ENCODE measurements at places on chromosomes 5 and 9. TPM values are rescaled to one million over a fixed set of nuclear protein-coding genes. Genes with fewer than 3 reads are reported as not detected.

GRCh38 chr5:146238973-146239372, 35.6 kb downstream of the RBM27 start:
- H3K27me3 ChIP-seq = no peaks in the 10 kb centered on the region
- peaks cover 17% of the 10 kb centered on the region for H3K4me1 ChIP-seq

Gene GABBR2
- total RNA-seq = 0.12 TPM

DNA sequence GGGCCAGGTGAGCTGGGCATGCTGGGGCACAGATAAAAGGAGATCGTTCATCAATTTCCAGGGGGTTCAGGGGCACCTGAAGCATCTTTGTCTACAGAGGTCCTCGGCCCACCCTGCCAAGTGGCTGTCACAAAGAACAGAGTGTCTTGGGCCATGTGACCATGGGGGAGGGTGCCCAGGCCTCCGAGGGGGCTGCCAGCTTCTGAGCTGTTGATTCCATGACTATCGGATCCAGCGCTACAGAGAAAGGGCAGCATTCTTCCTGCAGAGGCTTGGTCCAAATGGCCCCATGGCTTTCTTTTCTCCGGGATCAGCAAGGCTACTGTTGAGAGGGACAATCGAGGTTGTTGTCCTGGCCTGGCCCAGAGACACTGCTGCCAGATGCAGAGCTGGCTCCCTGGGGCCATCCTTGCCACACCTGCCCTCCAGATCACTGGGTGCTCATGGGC, 289.2 kb downstream of the ZSWIM6 start:
- H3K36me3 ChIP-seq = peaks cover 2% of the 10 kb centered on the region
- H3K4me3 ChIP-seq = no peak overlapping the region
- H3K27ac ChIP-seq = no peak overlapping the region
- DNase-seq = no peak

Gene SPATA31D4
- total RNA-seq = not detected

GRCh38 chr5:157106630-157107461, 2.0 kb downstream of the HAVCR2 start:
- no peaks in the 10 kb centered on the region for H3K36me3 ChIP-seq
- no peak overlapping the region for H3K4me3 ChIP-seq
- no peak overlapping the region for H3K27ac ChIP-seq

GRCh38 chr5:15929611-15930263, 249.9 kb downstream of the MARCHF11 start:
- H3K27me3 ChIP-seq = no peaks in the 10 kb centered on the region
- no peak overlapping the region for H3K27ac ChIP-seq

DNA sequence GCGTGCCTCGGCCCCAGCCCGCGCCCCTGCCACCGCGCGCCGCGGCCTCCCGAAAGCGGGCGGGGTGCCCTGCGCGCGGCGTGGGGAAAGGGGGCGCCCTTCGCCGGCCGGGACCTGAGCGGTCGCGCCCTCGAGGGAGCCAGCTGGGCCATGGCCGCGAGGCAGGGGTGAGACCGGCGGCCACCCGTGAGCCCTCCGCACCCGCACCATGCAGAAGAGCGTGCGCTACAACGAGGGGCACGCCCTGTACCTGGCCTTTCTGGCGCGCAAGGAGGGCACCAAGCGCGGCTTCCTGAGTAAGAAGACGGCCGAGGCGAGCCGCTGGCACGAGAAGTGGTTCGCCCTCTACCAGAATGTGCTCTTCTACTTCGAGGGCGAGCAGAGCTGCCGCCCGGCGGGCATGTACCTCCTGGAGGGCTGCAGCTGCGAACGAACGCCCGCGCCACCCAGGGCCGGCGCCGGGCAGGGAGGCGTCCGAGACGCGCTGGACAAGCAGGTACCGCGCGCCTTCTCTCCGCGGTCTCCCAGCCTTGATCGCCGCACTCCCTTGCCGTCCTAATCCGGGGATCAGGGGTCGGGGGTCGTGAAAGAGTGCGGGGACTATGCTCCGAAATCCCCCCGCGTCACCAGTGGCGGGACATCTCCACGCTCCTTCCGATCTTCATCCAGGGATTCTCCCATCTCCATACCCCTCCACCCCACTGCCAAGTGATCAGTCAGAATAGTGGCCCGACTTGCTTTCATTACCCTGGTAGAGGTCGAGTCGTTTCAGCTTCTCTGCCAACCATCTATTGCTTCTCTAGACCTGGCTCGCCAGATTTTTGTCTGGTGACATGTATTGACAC, 590 bp downstream of the RASGRF2 start:
- peak overlapping the region; percentile 72 for H3K4me3 ChIP-seq
- DNase-seq = no peak
- H3K27me3 ChIP-seq = peaks cover 53% of the 10 kb centered on the region
- peaks cover 13% of the 10 kb centered on the region for H3K4me1 ChIP-seq
- H3K36me3 ChIP-seq = peaks cover 6% of the 10 kb centered on the region

DNA sequence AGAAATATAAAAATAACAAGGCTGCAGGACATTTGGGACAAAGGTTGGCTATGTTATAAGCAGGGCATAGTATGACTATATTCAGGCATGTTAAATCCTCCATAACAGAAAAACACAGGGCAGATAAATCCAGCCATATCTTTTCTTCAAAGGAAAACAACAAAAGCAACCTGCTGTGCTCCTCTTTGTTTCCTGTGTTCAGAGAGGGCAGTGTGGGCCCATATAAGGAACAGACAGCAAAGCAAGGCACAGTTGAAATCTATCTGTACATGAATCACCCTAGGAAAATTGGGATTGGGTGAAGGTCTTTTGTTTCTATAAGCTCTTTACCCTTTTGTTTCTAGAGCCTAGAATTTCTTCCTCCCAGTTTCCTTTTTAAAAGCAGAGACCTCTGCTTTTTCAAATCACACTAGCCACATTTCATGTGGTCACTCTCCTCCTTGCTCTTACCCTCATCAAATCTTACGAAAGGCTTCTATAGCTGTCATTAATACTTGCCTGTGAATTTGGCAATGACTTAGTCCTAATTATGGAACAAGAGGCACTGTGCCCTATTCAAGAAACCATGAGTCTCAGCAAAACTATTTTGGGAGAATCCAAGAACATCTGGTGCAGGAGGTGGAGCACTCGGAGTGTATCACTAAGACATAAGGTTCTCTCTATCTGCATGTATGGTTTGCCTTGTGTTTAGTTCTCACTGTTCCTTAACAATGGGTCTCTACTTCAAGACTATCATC, 1.8 kb downstream of the GZMA start:
- peaks cover 2% of the 10 kb centered on the region for H3K36me3 ChIP-seq
- no peak for DNase-seq
- no peak overlapping the region for H3K27ac ChIP-seq
- H3K4me1 ChIP-seq = peaks cover 3% of the 10 kb centered on the region
- H3K27me3 ChIP-seq = peaks cover 12% of the 10 kb centered on the region
- H3K4me3 ChIP-seq = no peak overlapping the region

GRCh38 chr5:178690208-178690607, 40.3 kb downstream of the ZNF354A start:
- H3K36me3 ChIP-seq = no peaks in the 10 kb centered on the region
- H3K27me3 ChIP-seq = no peaks in the 10 kb centered on the region
- H3K4me3 ChIP-seq = no peak overlapping the region
- no peak for DNase-seq
- no peak overlapping the region for H3K27ac ChIP-seq
- H3K4me1 ChIP-seq = no peaks in the 10 kb centered on the region

- no peak for DNase-seq
- no peaks in the 10 kb centered on the region for H3K36me3 ChIP-seq
- peak overlapping the region; percentile 65 for H3K27ac ChIP-seq
These were observed 3.8 kb downstream of the P4HA2 start for GRCh38 chr5:132223861-132224260.

DNA sequence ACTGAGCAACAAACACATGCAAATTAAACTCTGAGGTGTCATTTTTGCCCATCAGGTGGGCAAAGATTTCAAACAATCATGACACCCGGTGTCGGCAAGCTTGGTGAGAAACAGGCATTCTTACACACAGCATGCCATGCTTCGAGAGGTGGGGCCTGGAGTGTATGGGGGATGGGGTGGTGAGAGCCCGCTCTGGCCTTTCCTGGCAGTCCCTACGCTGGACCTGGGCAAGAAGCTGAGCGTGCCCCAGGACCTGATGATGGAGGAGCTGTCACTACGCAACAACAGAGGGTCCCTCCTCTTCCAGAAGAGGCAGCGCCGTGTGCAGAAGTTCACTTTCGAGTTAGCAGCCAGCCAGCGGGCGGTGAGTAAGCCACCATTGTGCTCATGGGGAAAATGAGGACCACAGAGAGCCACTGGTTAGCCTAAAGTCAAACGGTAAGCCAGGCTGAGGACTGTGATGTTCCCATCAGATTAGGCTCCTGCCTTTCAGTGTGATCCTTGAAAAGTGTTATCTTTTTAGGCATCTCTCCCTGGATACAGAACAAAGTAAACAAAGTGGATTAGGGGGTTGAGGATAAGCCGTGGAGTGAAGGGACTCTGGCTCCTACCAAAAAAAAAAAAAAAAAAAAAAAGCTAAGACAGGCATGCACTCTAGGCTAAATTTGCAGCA, 9.4 kb downstream of the MYOZ3 start:
- no peaks in the 10 kb centered on the region for H3K27me3 ChIP-seq
- H3K4me3 ChIP-seq = no peak overlapping the region
- H3K36me3 ChIP-seq = no peaks in the 10 kb centered on the region
- no peak overlapping the region for H3K27ac ChIP-seq
- DNase-seq = no peak

DNA sequence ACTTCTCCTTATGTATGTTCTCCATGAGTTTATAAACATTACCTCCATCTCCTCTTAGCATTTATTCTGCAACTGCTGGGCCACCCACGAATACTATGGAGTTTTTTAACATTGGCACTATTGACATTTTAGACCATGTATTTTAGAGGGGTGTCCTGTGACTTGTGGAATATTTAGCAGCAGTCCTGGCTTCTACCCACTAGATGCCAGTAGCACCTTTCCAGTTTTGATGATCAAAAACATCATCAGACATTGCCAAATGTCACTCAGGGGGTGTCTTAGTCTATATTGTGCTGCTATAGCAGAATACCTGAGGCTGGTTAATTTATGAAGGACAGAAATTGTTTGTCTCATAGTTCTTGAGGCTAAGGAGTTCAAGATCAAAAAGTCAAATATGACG, 187.5 kb upstream of the RORB start:
- DNase-seq = no peak
- H3K36me3 ChIP-seq = no peaks in the 10 kb centered on the region
- H3K27ac ChIP-seq = no peak overlapping the region
- no peak overlapping the region for H3K4me3 ChIP-seq
- no peaks in the 10 kb centered on the region for H3K4me1 ChIP-seq

Gene TIMD4
- not detected for total RNA-seq

Gene MEF2C
- total RNA-seq = 25.4 TPM

Gene SPINK7
- total RNA-seq = not detected

DNA sequence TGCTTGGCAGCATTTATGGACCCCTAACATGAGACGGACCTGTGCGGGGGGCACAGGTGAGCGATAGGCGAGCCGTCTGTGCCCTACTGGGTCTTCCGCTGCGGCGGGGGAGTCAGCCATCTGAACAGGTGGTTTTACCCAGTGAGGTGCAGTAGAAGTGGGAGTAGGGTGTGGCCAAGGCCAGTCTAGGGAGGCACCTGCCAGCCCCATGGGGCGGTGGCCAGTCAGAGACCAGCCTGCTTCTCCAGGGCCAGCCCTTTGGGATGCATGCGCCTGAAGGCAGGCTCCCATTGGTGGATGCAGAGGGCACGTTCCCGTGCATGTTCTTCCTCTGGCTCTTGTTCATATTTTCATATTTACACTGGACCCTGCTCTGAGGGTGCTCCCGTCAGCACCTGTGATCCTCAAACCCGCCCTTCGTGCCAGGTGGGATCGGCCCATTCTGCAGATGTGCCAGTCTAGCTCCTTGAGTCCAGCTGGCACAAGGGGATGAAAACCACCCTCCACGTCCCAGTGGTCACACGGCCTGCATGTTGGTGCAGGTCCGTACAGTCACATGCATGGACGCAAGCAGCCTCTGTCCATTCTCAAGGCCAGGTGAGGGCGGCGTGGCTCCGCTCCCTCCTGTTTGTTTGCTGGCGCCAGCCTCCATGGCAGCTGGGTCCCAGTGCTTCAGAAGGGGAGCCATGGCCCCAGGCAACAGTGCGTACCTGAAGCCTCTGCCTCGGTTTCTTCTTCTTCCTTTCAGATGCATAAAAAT, 9.0 kb downstream of the COL5A1 start:
- peaks cover 37% of the 10 kb centered on the region for H3K36me3 ChIP-seq
- peak; percentile 88 for DNase-seq
- H3K4me3 ChIP-seq = no peak overlapping the region
- peaks cover 76% of the 10 kb centered on the region for H3K4me1 ChIP-seq
- H3K27ac ChIP-seq = peak overlapping the region; percentile 94

GRCh38 chr5:181195249-181195761, 9.7 kb downstream of the TRIM7 start:
- no peak overlapping the region for H3K27ac ChIP-seq
- no peak overlapping the region for H3K4me3 ChIP-seq
- DNase-seq = no peak
- no peaks in the 10 kb centered on the region for H3K27me3 ChIP-seq
- H3K36me3 ChIP-seq = no peaks in the 10 kb centered on the region

Gene CWC27
- total RNA-seq = 22.4 TPM

Gene AIF1L
- 33.1 TPM for total RNA-seq

- no peak overlapping the region for H3K27ac ChIP-seq
- H3K4me1 ChIP-seq = peaks cover 27% of the 10 kb centered on the region
- no peak overlapping the region for H3K4me3 ChIP-seq
- peaks cover 4% of the 10 kb centered on the region for H3K36me3 ChIP-seq
- peaks cover 2% of the 10 kb centered on the region for H3K27me3 ChIP-seq
- no peak for DNase-seq
These were observed 652.1 kb upstream of the RIOK2 start for GRCh38 chr5:97835112-97835511.

Gene CDH18
- not detected for total RNA-seq

- H3K27ac ChIP-seq = no peak overlapping the region
- H3K36me3 ChIP-seq = no peaks in the 10 kb centered on the region
- DNase-seq = peak; percentile 59
- H3K4me1 ChIP-seq = peaks cover 58% of the 10 kb centered on the region
- no peak overlapping the region for H3K4me3 ChIP-seq
These were observed 19.1 kb upstream of the JADE2 start for GRCh38 chr5:134506054-134507039.

- no peak for DNase-seq
- H3K27ac ChIP-seq = no peak overlapping the region
- peaks cover 18% of the 10 kb centered on the region for H3K27me3 ChIP-seq
- H3K4me1 ChIP-seq = peaks cover 27% of the 10 kb centered on the region
These were observed 64.1 kb downstream of the GALNT12 start for GRCh38 chr9:98871558-98872065.

DNA sequence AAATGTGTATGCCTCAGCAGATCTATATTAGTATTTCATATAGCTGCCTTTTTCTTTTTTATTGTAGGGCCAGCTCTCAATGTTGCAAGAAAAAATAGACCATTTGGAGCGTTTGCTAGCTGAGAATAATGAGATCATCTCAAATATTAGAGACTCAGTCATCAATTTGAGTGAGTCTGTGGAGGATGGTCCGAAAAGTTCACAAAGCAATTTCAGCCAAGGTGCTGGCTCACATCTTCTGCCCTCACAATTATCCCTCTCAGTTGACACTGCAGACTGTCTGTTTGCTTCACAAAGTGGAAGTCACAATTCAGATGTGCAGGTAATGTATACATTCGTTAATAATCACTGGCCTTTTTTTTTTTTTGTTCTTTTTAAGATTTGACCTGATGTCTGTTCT, 23.7 kb downstream of the MAN2A1 start:
- no peaks in the 10 kb centered on the region for H3K27me3 ChIP-seq
- no peak overlapping the region for H3K4me3 ChIP-seq
- DNase-seq = no peak

Measured in chondrocyte (in vitro differentiated cells).